Hepatic stellate cell (primary cell): ENCODE measurements at places on chromosomes 16 and 17.

DNA sequence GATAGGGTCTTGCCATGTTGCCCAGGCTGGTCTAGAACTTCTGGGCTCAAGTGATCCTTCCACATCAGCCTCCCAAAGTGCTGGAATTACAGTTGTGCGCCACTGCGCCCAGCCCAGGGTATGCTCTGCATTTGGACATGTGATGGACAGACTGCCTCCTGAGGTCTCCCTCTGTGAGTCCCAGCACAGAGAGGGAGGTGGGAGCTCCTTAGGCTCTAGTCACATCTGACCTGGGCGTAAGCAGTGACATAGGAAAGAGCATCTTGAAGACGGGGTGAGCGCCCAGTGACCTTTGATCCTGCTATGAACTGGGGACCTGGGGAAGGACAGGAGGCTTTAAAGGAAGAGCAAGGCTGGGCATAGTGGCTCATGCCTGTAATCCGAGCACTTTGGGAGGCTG lies 2.2 kb upstream of the GFAP start:
- no peak for DNase-seq

- peak; percentile 64 for DNase-seq
Observed at GRCh38 chr16:27547134-27547533, 2.6 kb downstream of the GTF3C1 start.

GRCh38 chr17:9004132-9004960 lies 17.0 kb upstream of the NTN1 start:
- no peak for DNase-seq

- DNase-seq = no peak
Observed at GRCh38 chr16:12544477-12545296, 259.0 kb downstream of the CPPED1 start.

DNA sequence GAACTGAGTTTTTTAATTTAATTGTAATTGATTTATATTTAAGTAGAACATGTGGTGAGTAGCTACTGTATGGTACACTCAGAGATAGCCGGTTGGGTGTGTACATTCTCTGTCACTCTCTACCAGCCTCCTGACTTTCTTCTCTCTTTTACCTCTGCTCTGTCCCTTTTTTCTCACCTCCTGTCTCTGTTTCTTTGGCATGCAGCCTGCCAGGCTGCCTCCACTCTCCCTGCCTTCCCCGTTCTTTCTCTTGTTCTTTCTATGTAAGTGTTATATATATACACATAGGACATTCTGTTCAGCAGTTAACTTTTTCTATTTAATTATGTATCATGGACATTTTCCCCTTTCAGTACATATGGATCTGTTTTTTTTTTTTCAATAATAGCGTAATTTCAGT lies 50.8 kb downstream of the MRTFB start:
- no peak for DNase-seq

DNA sequence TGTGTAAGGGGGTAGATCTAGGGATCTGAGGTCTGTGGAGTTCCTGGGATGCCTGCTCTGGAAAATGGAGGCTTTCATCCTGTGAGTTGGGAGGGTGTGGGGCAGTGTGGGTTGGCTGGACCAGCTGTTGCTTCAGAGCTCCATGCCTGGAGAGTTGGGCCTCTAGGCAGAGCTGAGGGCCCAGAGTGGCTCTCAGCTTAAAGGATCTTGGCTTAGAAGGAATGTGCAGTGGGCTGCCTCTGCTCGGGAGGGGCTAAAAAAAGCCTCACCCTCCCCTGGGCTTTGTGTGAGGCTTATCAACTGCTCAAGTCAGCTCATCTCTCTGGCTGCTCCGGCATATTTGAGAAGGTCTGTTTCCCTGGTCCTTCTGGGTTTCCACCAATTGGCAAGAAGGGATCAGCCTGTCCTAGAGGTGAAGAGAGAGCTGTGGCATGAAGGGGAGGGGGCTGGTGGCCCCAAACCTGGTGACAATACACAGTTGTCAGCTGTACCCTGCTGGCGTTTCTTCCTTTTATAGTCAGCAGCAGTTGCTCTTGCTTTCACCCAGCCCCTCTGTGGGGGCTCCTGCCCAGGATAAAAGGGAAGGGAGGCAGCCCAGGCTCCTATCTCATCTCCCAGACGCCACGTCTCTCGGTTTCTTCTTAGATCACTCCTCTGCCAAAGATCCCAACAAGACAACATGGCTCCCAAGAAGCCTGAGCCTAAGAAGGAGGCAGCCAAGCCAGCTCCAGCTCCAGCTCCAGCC lies at the start of gene MYL4:
Gene MYL4 (plus strand): TSS at position 605 of the 745 bp plus-strand sequence. CDS start 75 bp downstream, at position 680.
- DNase-seq = peak; percentile 27

DNA sequence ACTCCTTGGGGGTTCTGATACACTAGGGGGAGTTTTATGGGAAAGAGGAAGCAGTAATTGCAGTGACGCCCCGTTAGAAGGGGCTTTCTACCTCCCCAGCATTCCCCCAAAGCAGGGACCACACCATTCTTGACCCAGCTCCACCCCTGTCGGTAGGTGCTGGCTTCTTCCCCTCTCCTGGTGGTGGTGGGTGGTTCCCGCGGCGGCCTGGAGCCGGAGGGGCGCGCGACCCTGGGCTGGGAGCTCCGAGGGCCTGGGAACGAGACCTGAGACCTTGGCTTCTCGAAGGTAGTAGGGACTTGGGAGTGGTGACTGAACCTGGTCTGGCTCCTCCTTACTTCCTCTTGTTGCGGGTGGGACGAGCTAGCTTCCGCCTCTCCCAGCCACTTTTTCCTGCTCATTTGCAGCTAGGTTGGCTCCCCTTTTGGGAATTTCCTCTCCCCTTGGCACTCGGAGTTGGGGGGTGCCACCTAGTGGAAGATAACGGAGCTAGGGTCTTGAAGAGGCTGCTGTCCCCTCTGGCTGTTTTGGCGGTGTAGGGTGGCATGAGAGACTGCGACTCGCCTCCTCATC lies 438 bp downstream of the GRN start:
- peak; percentile 71 for DNase-seq

DNA sequence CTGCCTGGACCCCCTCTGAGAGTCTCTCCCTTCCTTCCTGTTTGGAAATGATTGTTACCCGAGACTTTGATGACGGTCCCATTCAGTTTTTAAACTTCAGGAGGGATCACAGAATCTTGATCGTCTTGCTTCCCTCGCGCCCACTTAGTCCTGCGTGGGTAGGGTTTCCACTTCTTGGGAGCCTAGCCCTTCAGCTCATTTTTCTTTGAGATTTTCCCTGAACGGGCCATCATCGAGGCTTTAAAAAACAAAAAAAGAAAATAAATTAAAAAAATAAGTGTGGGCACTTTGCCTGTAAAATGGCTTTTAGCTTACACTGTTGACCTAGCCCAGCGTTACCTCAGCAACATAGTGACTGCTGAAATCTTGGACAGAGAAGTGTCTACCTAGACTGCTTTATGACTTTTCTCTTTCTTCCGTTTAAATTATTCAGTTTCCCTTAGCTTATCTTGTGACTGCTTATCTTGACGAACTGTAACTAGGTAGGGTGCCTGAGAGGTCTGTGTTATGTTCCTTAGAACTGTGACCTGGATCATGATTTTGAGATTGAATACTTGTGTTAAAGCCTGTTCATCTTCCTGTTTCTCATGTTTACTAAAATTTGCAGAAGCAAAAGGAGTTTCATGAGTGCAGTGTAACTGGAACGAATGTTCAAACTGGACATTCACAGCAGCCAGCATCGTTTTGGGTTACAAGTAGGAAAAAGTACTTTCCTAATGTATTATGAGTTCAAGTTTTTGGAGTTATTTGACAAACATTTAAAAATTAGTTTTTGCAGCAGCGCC lies 874 bp downstream of the WWP2 start:
- DNase-seq = peak; percentile 25

- DNase-seq = no peak
Observed at GRCh38 chr17:67090341-67090740, 46.0 kb downstream of the CACNG1 start.

GRCh38 chr16:87140211-87141200 lies 176.7 kb downstream of the C16orf95 start:
- no peak for DNase-seq

GRCh38 chr16:28572696-28573510 lies 19.2 kb downstream of the SGF29 start:
- no peak for DNase-seq

DNA sequence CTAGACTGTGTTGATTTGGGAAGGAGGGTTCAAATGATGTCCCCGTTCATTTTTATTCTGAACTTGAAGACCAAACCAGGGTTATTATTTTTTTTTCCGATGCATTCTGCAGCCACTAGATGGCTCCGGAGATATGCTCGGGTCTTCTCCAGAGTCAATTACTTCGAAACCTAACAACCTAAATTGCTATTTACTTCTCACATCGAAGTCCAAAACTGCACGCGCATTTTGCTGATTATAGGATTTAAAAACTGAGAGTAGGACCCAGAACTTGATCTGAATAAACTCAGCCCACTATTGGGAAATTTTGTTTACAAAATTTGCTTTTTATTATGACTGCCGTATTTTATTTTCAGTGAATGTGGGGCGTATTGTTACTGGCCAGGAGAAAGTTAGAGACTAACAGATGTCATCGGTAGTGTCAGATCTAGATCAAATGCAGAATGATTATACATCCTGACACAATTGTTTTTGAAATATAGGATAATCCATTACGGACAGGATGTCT lies 263.8 kb downstream of the HS3ST3A1 start:
- peak; percentile 26 for DNase-seq

DNA sequence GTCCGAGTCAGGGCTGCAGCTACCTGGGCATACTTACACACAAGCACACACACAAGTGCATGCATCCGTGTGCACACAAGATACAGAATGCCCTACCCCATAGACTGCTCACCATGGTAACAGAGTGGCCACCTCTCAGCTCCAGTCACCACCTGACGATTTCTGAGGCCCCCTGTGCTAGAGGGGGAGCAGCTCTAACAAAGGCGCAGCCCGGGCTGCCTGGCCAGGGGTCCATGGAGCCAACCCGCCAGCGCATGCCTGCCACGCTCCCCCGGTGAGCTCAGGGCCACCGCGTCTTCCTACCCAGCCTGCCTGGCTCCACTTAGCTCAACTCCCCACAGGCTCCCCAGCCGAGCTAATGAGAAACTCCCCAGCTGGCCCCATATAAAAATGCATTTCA lies 75.5 kb downstream of the ZNF423 start:
- no peak for DNase-seq

GRCh38 chr16:48272837-48273421 lies 25.6 kb upstream of the ABCC11 start:
- no peak for DNase-seq

DNA sequence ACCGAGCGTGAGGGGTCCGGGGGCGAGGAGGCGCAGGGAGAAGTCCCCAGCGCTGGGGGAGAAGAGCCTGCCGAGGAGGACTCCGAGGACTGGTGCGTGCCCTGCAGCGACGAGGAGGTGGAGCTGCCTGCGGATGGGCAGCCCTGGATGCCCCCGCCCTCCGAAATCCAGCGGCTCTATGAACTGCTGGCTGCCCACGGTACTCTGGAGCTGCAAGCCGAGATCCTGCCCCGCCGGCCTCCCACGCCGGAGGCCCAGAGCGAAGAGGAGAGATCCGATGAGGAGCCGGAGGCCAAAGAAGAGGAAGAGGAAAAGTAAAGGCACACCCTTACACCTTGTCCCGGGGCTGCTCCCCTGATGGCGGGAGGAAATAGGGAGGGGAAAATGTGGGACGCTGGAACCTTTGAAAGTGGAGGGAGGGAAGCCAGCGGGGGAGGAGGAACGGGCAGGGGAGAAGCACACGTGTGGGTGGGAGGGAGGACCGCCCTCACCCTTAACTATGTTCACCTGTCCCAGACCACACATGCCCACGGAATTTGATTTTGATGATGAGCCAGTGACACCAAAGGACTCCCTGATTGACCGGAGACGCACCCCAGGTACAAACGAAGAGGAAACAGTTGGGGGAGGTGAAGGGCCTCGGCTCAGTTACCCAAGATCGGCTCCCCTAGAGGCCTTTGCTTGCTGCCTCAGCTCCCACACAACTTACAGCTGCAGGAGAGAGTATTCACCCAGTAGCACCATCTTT lies 916 bp downstream of the PAGR1 start:
- DNase-seq = peak; percentile 77

- no peak for DNase-seq
Observed at GRCh38 chr17:76191896-76192295, 48.4 kb downstream of the RNF157 start.

- no peak for DNase-seq
Observed at GRCh38 chr16:50625374-50625773, 55.7 kb downstream of the SNX20 start.

- DNase-seq = no peak
Observed at GRCh38 chr17:62655656-62656055, 28.2 kb downstream of the MRC2 start.

DNA sequence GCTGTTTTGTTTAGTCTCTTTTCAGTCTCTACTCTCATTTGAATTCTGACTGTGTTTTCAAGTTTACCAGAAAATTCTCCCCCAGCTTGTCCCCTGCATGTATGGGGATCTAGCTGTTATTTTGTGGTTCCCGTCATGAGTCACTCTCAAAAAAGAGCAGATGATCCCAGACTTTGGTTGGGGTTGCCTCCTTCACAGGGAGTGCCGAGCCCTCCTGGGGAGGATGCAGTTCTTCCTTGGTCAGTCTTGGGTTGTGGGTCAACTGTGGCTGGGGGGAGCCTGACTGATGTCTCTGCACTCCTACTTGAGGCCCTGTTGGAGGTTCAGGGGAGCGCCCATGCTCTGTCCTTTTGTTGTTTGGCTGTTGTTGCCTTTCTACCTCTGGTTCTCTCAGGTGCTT lies 37.7 kb downstream of the EPN2 start:
- DNase-seq = peak; percentile 37

DNA sequence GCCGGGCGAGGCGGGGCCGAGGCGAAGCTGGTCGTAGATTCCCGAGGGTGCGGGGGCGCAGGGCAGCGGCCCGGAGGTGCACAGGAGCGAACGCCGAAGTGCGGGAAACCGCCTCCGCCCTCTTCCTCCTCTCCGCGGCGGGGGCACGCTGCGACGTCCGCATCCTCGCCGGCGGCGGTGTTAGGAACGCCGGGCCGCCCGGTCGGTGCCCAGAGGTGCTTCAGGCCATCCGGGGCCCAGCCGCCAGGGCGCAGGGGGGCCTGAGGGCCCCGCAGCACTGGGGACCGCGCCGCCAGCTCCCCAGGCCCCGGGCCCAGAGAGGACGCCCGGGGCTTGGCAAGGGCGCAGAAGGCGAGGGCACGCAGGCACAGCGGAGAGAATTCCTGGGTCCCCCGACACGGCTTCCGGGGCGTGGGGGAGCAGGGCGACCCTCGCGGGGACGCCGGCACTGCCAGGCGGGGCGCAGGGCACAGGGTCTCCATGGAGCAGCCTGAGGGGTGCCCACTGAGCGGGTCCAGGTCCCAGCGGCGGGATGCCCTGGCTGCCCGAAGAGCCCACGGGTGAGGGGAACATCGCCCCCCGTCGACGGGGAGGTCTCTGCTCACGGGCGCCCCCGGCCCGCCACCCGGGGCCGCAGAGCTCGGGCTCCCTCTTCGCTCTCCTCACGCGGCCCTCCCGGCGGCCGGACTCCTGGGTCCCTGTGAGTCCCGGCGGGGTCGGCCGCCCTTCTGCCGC lies 576 bp downstream of the EPOP start:
- DNase-seq = no peak

GRCh38 chr17:49132699-49133364 lies at the start of gene B4GALNT2:
TSS of gene B4GALNT2 (plus strand) at chr17:49132769. CDS start at chr17:49132793, 24 bp downstream.
- peak; percentile 42 for DNase-seq
